Activated CD8-positive, alpha-beta T cell treated with anti-CD3 and anti-CD28 coated beads, Interleukin-2, amount 10 ng/mL, durations not matched to agents 7 days and 5 days (primary cell): ENCODE measurements at places on chromosomes 4 and X. TPM values are rescaled to one million over a fixed set of nuclear protein-coding genes. Genes with fewer than 3 reads are reported as not detected.
A peak's percentile ranks its signal among the peaks of the same experiment; 100 is the strongest.

- no peaks in the 10 kb centered on the region for H3K36me3 ChIP-seq
- H3K4me1 ChIP-seq: no peaks in the 10 kb centered on the region
- no peak overlapping the region for H3K4me3 ChIP-seq
- H3K27me3 ChIP-seq: no peaks in the 10 kb centered on the region
- H3K27ac ChIP-seq: no peak overlapping the region
Observed at GRCh38 chrX:16646366-16647138, 3.4 kb upstream of the S100G start.

DNA sequence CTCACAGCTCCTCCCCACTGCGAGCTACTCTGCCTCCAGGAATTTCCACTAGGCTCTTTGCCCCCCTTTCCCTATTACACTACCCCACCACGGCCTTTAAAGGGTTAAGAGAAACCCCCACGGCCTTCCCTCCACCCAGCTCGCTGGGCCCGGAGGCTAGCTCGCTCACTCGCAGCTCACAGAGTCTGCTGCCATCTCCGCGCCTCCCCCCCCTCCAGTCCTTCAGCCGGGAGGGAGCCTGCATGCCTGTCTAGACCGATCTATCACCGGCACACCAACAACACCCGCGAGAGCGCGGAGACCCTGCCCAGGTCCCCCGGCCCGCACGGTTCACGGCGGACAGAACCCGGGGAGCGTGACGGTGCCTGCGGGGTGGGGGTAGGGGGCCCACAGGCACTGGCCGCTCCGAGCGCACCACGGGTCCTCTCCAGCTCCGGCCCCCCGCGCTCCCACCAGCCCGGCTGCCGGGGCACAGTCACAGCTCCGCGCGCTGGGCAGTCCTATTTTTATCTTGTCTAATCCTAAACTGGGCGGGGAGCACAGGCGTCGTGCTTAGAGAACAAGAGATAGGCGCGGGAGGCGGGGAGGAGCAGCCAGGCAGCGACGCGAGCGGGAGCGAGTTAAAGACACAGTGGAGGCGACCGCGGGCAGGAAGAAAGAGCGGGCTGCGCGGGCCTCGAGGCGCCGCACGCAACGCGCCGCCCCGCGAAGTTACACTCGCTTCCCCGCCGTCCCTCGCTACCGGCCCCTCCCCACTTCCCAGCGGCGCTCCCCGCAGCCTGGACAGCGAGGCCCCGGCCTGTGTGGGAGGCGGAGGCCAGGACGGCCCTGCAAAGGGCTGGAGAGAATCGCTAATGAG is 3.5 kb downstream of the BCOR start:
- peak overlapping the region; percentile 85 for H3K27ac ChIP-seq
- H3K36me3 ChIP-seq: peaks cover 24% of the 10 kb centered on the region
- H3K27me3 ChIP-seq: no peaks in the 10 kb centered on the region
- peak; percentile 57 for DNase-seq
- H3K4me1 ChIP-seq: peaks cover 36% of the 10 kb centered on the region

DNA sequence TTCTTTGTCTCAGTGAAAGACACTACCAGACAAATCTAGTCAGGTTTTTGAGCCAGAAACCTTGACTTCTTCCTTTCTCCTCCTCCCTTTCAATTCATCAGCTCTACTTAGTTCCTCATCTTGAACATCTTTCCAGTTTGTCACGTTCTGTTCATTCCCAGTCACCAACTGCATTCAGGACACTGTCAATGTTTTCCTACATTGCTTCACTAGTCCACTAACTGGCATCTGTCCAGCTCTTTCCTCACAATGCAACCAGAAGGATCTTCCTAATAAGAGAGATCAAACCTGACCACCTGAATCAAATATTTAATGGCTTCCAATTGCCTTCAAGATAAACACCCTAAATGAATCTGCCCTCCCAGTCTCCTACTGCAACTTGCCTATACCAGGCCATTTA is 52.5 kb downstream of the SYNPO2 start:
- no peaks in the 10 kb centered on the region for H3K4me1 ChIP-seq
- peaks cover 6% of the 10 kb centered on the region for H3K27me3 ChIP-seq
- no peak overlapping the region for H3K27ac ChIP-seq
- no peak for DNase-seq
- no peak overlapping the region for H3K4me3 ChIP-seq

DNA sequence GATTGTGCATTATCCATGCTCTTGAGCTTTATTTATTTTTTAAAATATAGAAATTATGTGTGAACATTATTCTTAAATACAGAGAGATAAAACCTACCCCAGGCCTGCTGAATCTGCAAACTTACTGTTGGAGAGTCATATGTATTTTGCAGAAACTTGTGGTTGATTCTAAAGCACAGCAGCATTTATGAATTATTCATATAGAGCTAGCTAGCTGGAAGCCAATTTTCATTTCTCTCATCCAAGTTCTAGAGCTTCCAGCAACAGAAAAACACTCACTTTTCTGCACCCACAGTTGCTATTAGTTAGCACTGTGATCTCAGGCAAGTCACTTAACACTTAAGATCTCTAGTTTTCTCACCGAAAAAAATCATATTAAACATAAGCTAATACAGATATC is 479.5 kb upstream of the FAM47C start:
- no peaks in the 10 kb centered on the region for H3K36me3 ChIP-seq
- no peaks in the 10 kb centered on the region for H3K4me1 ChIP-seq
- no peak for DNase-seq
- no peak overlapping the region for H3K27ac ChIP-seq

DNA sequence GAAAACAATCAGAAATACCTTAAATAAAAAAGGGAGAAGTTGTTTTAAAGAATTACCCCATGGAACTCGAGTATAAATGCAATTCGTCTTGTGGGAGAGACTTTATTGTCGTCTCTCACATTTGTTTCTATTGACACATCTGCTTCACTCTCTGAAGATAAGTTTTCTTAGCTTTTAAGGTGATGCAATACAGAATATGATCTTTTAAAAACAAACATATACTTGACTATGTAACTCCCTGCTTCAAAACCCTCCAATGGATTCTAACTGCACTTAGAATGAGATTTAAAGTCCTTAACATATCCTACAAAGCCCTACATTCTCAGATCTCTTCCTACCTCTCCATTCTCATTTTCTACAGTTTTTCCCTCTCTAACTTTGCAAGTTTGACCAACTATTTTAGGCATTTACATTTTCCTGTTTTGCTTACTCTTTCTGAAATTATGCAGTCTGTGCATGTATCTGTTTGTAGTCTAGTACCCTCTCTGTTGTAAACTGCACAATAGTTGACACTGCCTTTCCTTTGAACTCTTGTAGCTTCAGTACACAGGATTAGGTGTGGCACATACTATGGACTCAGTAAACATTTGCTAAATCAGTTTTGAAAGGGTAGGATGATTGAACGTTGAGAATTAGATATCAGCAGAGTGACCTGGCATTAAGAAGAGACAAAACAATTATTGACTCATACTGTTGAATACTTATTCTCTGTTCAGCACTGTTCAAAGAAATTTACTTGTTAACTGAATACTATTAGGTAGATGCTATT is 59.8 kb downstream of the AGTR2 start:
- no peak for DNase-seq
- H3K4me1 ChIP-seq: no peaks in the 10 kb centered on the region
- no peak overlapping the region for H3K4me3 ChIP-seq
- H3K27me3 ChIP-seq: no peaks in the 10 kb centered on the region
- no peaks in the 10 kb centered on the region for H3K36me3 ChIP-seq

- H3K27ac ChIP-seq: no peak overlapping the region
- peaks cover 2% of the 10 kb centered on the region for H3K36me3 ChIP-seq
- H3K4me3 ChIP-seq: peak overlapping the region; percentile 75
- DNase-seq: no peak
- H3K27me3 ChIP-seq: peaks cover 47% of the 10 kb centered on the region
Observed at GRCh38 chr4:112704991-112705845, 68.3 kb downstream of the LARP7 start.

GRCh38 chr4:13793020-13793710 is 165.6 kb upstream of the BOD1L1 start:
- no peaks in the 10 kb centered on the region for H3K27me3 ChIP-seq
- no peak for DNase-seq
- no peaks in the 10 kb centered on the region for H3K4me1 ChIP-seq
- no peak overlapping the region for H3K27ac ChIP-seq
- H3K4me3 ChIP-seq: no peak overlapping the region

DNA sequence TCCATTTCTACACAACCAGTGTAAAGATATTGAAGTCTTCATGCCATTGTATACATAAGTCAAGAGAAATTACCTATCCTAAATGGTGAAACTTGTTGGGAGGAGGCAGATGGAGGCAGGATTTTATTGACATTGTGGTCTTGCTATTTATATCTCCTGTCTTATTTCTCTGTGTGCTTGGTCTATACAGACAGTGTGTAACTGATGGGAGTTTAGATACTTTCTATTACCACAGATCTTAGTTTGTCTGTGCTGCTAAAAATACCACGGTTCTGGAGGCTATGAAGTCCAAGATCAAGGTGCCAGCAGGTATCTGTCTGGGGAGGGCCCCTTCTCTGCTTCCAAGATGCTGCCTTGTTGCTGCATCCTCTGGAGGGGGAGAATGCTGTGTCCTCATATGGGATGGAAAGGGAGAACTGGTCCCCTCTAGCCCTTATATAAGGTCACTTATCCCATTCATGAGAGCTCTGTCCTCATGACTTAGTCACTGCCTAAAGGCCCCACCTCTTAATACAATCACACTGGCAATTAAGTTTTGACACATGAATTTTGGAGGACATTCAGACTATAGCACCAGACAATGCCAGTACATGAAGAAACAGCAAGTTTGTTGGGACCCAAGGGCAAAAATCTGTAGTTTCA is 62.4 kb downstream of the SYNPO2 start:
- H3K27me3 ChIP-seq: peaks cover 13% of the 10 kb centered on the region
- no peak overlapping the region for H3K27ac ChIP-seq
- no peaks in the 10 kb centered on the region for H3K36me3 ChIP-seq
- no peak for DNase-seq
- H3K4me1 ChIP-seq: no peaks in the 10 kb centered on the region

- peaks cover 56% of the 10 kb centered on the region for H3K4me1 ChIP-seq
- no peak overlapping the region for H3K27ac ChIP-seq
- peaks cover 12% of the 10 kb centered on the region for H3K36me3 ChIP-seq
Observed at GRCh38 chrX:13690836-13691235, 1.9 kb downstream of the RAB9A start.

DNA sequence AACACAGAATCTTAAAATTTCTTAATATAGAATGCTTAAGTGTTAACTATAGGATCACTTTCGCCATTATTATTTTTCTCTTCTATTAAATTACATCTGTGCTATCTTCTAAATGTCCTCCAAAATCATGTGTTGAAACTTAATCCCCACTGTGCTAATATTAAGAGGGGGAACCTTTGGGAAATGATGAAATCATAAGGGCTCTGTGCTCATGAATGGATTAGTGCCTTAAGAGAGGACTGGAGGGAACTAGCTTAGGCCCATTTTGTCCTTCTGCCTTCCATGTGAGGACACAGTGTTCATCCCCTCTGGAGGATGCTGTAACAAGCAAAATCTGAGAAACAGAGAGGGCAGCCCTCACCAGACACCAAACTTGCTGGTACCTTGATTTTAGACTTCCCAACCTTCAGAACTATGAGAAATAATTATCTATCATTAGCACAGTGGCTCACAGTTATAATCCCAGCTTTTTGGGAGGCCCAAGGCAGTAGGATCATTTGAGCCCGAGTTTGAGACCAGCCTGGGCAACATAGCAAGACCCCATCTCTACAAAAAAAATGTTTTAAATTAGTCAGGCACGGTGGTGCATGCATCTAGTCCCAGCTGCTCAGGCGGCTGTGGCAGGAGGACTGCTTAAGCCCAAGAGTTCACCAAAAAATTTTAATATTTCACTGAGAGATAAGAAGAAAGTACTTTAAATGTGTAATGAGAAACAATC is 26.3 kb downstream of the KLHL8 start:
- no peak overlapping the region for H3K27ac ChIP-seq
- peaks cover 3% of the 10 kb centered on the region for H3K36me3 ChIP-seq
- no peak overlapping the region for H3K4me3 ChIP-seq
- H3K4me1 ChIP-seq: no peaks in the 10 kb centered on the region
- H3K27me3 ChIP-seq: no peaks in the 10 kb centered on the region

DNA sequence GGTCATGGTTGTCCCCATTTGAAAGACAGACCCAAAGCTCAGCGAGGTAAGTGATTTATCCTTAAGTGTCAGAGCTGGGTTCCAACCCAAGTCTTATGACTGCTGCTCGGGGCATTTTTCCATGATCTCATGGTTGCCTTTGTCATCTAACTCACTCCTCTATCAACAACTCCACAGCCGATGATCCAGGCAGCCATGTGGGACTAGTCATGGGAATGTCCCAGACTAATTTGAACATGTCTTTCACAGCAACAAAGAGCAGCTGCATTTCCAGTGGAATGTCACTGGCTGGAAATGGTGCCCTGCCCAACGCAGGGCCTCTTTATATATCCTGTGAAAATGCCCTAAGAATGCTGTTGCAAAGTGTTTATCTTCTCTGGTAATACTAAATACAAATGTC is 284.8 kb upstream of the PPARGC1A start:
- H3K27me3 ChIP-seq: no peaks in the 10 kb centered on the region
- H3K4me3 ChIP-seq: no peak overlapping the region
- H3K4me1 ChIP-seq: no peaks in the 10 kb centered on the region
- H3K36me3 ChIP-seq: no peaks in the 10 kb centered on the region

GRCh38 chr4:178311997-178312396 is 869.8 kb upstream of the AGA start:
- no peaks in the 10 kb centered on the region for H3K36me3 ChIP-seq
- DNase-seq: no peak
- no peak overlapping the region for H3K4me3 ChIP-seq
- H3K27ac ChIP-seq: no peak overlapping the region
- no peaks in the 10 kb centered on the region for H3K4me1 ChIP-seq

DNA sequence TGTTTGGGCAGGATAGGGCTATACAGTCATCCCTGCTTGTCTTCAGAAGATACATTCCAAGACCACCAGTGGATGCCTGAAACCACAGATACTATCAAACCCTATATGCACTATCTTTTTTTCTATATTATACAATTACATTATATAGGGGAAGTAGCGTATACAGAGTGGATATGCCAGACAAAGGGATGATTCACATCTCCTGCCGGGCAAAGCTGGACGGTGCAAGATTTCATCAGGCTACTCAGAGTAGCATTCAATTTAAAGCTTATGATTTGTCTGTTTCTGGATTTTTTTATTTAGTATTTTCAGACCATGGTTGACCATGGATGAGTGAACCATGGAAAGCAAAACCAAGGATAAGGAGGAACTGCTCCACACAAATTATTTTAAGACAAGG is 7.0 kb upstream of the AMTN start:
- no peaks in the 10 kb centered on the region for H3K36me3 ChIP-seq
- H3K4me3 ChIP-seq: no peak overlapping the region
- H3K27me3 ChIP-seq: no peaks in the 10 kb centered on the region
- DNase-seq: no peak
- no peaks in the 10 kb centered on the region for H3K4me1 ChIP-seq
- no peak overlapping the region for H3K27ac ChIP-seq

- no peak overlapping the region for H3K27ac ChIP-seq
- H3K4me1 ChIP-seq: no peaks in the 10 kb centered on the region
- no peak for DNase-seq
- H3K4me3 ChIP-seq: no peak overlapping the region
- H3K27me3 ChIP-seq: no peaks in the 10 kb centered on the region
- no peaks in the 10 kb centered on the region for H3K36me3 ChIP-seq
Observed at GRCh38 chrX:11406109-11406765, 113.0 kb downstream of the AMELX start.

Gene PAGE1
- not detected for total RNA-seq

Gene VGLL1
- not detected for total RNA-seq

Gene NAP1L5
- 4.8 TPM for total RNA-seq

Gene AIFM1
- 47.6 TPM for total RNA-seq

Gene RBBP7
- total RNA-seq: 201 TPM
